ENCODE measurements at places on chromosomes 16 and 17.

GRCh38 chr17:74446551-74447500 is 14.9 kb downstream of the GPRC5C start:
- no peak for DNase-seq

- no peak for DNase-seq
Measured at GRCh38 chr16:51159296-51159695, 8.2 kb upstream of the SALL1 start.

GRCh38 chr17:74623693-74624093 is at the start of gene CD300E:
Gene CD300E, minus strand, starts transcription at chr17:74623738. Its CDS starts 117 bp downstream, at chr17:74623621.
- DNase-seq: no peak

- no peak for DNase-seq
Measured at GRCh38 chr17:31843070-31843745, 15.8 kb downstream of the COPRS start.

GRCh38 chr17:49963309-49963625 is 5.7 kb upstream of the DLX4 start:
- DNase-seq: no peak

- DNase-seq: no peak
Measured at GRCh38 chr17:5182597-5183409, 8.9 kb downstream of the ZNF594 start.

DNA sequence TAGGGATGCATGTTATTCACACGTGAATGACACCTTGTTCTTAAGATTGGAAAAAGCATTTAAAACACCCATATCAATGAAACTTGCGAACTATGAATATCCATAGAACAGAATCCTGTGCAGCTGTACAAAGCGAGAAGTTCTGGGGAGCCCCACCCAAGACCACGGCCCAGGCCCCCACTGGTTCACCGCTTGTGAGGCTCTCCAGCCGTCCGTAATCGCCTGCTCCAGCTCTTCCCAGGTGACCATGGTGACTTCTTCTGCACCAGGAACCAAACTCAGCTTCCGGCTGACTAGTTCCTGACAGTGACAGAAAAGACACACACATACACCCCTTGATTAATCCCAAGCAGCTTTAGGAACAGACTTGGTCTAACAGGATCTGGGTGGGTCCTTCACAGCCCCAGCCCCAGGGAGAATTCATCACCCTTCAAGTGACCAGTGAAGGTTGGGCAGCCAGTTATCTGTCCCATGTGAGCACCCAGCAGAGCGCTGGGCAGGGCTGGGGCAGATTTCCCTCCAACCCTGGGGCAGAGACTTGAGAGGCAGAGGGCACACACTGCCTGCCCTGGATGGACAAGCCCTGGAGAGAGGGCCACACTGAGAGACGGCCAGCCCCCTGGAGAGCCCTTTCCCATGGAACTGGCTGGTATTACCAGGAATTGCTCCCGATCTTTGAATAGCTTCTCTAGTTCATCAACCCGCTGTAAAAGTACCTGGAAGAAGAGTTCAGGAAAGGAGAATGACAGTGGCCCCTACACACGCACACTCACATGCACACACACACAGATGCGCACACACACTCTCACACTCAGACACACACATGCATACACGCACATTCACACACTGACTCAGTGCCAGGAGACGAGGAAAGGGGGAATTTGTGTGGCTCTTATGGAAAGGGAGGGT is 3.6 kb downstream of the QRICH2 start:
- no peak for DNase-seq

GRCh38 chr16:49463529-49463928 is 89.9 kb downstream of the C16orf78 start:
- peak; percentile 18 for DNase-seq

- no peak for DNase-seq
Measured at GRCh38 chr17:1275205-1275961, 4.1 kb upstream of the TRARG1 start.

GRCh38 chr17:81398176-81398831 is 3.0 kb downstream of the BAHCC1 start:
- DNase-seq: no peak

- DNase-seq: no peak
Measured at GRCh38 chr16:88309908-88310265, 72.9 kb upstream of the ZNF469 start.

DNA sequence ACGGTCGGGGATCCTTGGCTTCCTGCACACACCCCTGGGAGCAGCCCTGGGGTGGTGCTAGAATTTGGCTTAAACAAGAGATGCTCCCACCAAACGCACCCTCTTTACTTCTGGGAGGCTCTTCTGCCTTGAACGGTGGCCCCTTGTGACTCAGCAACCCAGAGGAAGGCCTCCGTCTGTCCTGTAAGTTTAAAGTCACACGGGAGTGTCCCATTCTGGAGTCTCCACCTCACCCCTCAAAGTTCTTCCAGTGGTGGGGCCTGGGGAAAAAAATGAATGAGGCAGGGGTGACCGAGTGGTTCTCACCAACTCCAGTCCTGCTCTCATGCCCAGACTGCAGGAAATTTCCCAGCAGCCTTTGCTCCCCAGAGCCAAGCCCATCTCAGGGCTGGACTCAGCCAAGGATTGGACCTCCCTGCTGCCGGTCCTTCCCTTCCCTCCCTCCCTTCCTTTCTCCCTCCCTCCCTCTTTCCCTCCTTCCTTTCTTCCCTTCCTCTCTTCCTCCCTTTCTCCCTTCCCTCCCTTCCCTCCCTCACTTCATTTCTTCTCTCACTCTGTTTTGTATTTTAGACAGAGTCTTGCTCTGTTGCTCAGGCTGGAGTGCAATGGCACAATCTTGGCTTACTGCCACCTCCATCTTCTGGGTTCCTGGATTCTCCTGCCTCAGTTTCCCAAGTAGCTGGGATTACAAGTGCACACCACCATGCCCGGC is 11.4 kb downstream of the ITGAD start:
- no peak for DNase-seq

GRCh38 chr17:44928136-44928535 is 12.8 kb upstream of the GFAP start:
- no peak for DNase-seq

- DNase-seq: no peak
Measured at GRCh38 chr17:10556301-10557005, 7.0 kb upstream of the MYH2 start.

DNA sequence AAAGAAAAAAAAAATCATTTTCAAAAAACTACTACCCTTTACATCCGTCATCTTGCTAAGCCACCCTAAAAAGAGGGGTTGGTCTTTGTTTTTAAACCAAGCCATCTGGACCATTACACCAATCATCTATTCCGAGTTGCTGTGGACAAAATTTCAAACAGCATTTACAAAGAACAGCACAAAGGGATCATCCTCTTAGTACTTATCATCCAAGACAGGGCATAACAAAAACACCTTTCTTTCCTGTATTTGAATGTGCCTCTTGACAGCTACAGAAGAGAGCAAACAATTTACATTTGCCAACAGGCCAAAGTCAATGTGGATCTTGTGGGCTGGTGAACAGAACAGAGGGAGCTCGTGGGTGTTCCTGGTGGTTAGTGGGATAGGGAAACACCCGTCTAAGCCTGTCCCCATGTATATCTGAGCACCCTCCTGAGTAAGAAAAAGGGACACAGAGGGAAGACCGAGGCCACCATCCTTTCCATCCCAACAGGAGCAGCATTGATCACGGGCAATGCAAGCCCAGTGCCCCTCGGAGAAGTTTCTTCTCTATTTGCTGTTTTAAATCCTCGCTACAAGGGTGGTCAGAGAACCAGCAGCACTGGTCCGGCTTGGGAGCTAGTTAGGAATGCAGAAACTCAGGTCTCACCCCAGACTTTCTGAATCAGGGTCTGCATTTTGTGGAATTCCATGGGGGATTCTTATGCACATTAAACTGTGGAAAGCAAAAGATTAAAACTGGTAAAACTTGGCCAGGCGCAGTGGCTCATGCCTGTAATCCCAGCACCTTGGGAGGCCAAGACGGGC is 1.9 kb downstream of the SLC39A11 start:
- no peak for DNase-seq
